ENCODE measurements at places on chromosomes 12 and 14.

- no peak for DNase-seq
Observed at GRCh38 chr12:2666411-2666810, 128.4 kb upstream of the FKBP4 start.

GRCh38 chr14:30873308-30874119 is 845 bp upstream of the COCH start:
- DNase-seq: no peak

- no peak for DNase-seq
Observed at GRCh38 chr12:62839869-62840660, 94.9 kb downstream of the PPM1H start.

GRCh38 chr14:72060917-72061316 is 128.7 kb downstream of the RGS6 start:
- DNase-seq: no peak

- DNase-seq: no peak
Observed at GRCh38 chr12:92547906-92548305, 154.9 kb upstream of the PLEKHG7 start.

- DNase-seq: no peak
Observed at GRCh38 chr14:103730490-103731035, 15.0 kb downstream of the ZFYVE21 start.
